ENCODE measurements at places on chromosomes 5 and 9.

DNA sequence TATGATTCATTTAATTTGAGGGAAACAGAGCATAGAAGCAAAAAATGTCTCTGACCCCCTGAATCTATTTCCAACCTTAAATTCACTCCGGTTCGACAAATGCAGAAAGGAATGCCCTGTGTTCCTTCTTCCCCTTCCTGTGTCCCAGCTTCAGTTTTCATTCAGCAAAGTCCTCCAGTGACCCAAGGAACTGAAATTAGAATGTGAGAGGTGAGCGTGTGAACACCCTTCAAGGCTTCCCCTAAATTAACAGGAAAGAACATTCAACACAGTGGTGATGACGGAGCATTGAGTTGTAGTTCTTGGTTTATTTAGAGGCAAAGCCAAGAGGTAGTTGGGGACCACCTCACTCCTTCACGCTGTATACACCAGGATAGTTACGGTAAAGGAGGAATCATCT, 97.6 kb upstream of the CTSL start:
- no peaks in the 10 kb centered on the region for H3K27me3 ChIP-seq
- H3K27ac ChIP-seq: no peak overlapping the region
- H3K4me3 ChIP-seq: no peak overlapping the region
- H3K4me1 ChIP-seq: no peaks in the 10 kb centered on the region
- peaks cover 82% of the 10 kb centered on the region for H3K36me3 ChIP-seq
- no peak for DNase-seq

- no peaks in the 10 kb centered on the region for H3K27me3 ChIP-seq
- no peaks in the 10 kb centered on the region for H3K4me1 ChIP-seq
- no peak for DNase-seq
- H3K4me3 ChIP-seq: no peak overlapping the region
- no peak overlapping the region for H3K27ac ChIP-seq
Observed at GRCh38 chr5:5005353-5005752, 134.8 kb upstream of the ADAMTS16 start.

- H3K4me1 ChIP-seq: peaks cover 29% of the 10 kb centered on the region
- H3K27ac ChIP-seq: no peak overlapping the region
- H3K27me3 ChIP-seq: no peaks in the 10 kb centered on the region
- H3K4me3 ChIP-seq: no peak overlapping the region
- DNase-seq: peak; percentile 78
Observed at GRCh38 chr9:98998441-98999151, 54.9 kb downstream of the COL15A1 start.

- H3K4me1 ChIP-seq: peaks cover 15% of the 10 kb centered on the region
- H3K27me3 ChIP-seq: no peaks in the 10 kb centered on the region
- peaks cover 3% of the 10 kb centered on the region for H3K36me3 ChIP-seq
- no peak overlapping the region for H3K27ac ChIP-seq
Observed at GRCh38 chr5:9374025-9374424, 171.8 kb downstream of the SEMA5A start.

DNA sequence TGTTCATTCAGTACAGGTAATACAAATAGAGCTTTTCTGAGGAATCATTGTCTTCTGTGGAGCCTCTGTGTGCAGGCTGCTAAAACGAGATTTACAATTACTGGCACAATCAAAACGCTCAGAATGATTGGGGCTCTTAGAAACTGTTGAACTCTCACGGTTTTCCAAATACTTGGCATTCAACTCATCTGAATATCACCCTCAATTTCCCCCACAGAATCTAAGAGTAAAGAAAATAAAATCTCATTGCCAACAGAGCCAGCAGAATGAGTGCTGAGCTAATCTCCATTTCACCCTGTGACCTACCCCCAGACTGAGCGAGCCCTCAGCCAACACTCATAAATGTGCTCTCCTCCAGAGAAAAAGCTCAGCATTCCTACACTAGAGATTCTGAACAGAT, 35.3 kb upstream of the TMED7 start:
- H3K36me3 ChIP-seq: no peaks in the 10 kb centered on the region
- H3K4me3 ChIP-seq: no peak overlapping the region
- no peaks in the 10 kb centered on the region for H3K27me3 ChIP-seq
- no peak for DNase-seq
- H3K27ac ChIP-seq: no peak overlapping the region

GRCh38 chr5:181281077-181281983, 20.4 kb upstream of the TRIM52 start:
- no peak overlapping the region for H3K27ac ChIP-seq
- H3K4me3 ChIP-seq: no peak overlapping the region
- H3K27me3 ChIP-seq: no peaks in the 10 kb centered on the region
- no peaks in the 10 kb centered on the region for H3K36me3 ChIP-seq
- DNase-seq: no peak

- H3K4me1 ChIP-seq: peaks cover 44% of the 10 kb centered on the region
Observed at GRCh38 chr5:54621709-54622108, 104.2 kb downstream of the SNX18 start.

DNA sequence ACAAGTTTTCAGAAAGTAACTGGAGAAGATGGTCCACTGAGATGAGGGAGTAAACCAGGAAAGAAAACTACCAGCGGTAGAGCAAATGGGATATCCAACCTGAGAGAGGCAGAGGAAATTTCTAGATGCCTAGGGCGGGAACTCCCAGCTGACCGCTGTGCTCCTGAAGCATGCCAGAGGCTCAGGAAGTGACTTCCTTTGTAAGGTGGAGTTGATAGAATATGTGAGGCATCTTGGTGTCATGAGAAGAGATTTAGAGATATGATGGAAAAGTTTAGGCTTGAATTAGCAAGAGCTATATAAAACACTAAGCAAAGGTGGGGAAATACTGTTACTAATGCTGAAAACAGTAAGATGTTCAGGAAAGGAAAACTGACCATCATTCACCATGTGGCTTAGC, 124.1 kb downstream of the C9orf152 start:
- peaks cover 28% of the 10 kb centered on the region for H3K36me3 ChIP-seq
- DNase-seq: no peak
- H3K27ac ChIP-seq: no peak overlapping the region
- no peak overlapping the region for H3K4me3 ChIP-seq
- no peaks in the 10 kb centered on the region for H3K27me3 ChIP-seq
- peaks cover 38% of the 10 kb centered on the region for H3K4me1 ChIP-seq

- no peaks in the 10 kb centered on the region for H3K27me3 ChIP-seq
- H3K27ac ChIP-seq: no peak overlapping the region
- DNase-seq: no peak
- H3K36me3 ChIP-seq: no peaks in the 10 kb centered on the region
- H3K4me1 ChIP-seq: peaks cover 19% of the 10 kb centered on the region
Observed at GRCh38 chr5:150618588-150619281, 21.7 kb upstream of the SYNPO start.

DNA sequence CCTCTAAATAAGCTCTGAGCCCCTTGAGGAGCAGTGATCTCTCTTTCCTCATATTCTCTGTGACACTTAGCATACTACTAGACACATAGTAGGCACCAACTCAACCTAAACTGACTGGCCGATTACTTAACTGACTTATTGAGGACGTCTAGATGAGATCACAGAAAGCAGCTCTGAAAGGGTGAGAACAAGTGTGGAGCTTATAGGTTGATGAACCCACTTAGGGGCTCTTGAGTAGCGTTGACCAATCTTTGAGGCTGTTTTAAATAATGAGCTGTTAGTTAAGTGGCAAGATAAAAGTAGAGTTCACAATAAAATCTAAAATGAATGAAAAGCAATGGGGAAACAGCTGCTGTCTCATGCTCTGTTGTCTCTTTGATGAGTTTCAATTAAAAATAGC, 124.7 kb upstream of the TNPO1 start:
- no peaks in the 10 kb centered on the region for H3K36me3 ChIP-seq
- H3K4me1 ChIP-seq: no peaks in the 10 kb centered on the region
- no peak overlapping the region for H3K4me3 ChIP-seq
- no peak overlapping the region for H3K27ac ChIP-seq
- H3K27me3 ChIP-seq: no peaks in the 10 kb centered on the region

GRCh38 chr5:89396278-89396954, 513.4 kb upstream of the MEF2C start:
- DNase-seq: no peak
- H3K4me1 ChIP-seq: 0 out of 2 replicates have a peak, but pooled peaks cover 10% of the 10 kb centered on the region
- no peak overlapping the region for H3K4me3 ChIP-seq
- no peak overlapping the region for H3K27ac ChIP-seq
- no peaks in the 10 kb centered on the region for H3K27me3 ChIP-seq

GRCh38 chr5:168592014-168592368, 12.8 kb upstream of the PANK3 start:
- peaks cover 8% of the 10 kb centered on the region for H3K4me1 ChIP-seq
- no peak overlapping the region for H3K27ac ChIP-seq
- no peaks in the 10 kb centered on the region for H3K36me3 ChIP-seq
- no peak overlapping the region for H3K4me3 ChIP-seq
- peaks cover 6% of the 10 kb centered on the region for H3K27me3 ChIP-seq
- no peak for DNase-seq

GRCh38 chr5:143010351-143010750, 240.2 kb downstream of the ARHGAP26 start:
- H3K27me3 ChIP-seq: no peaks in the 10 kb centered on the region
- H3K27ac ChIP-seq: no peak overlapping the region
- 0 out of 2 replicates have a peak, but pooled peaks cover 3% of the 10 kb centered on the region for H3K36me3 ChIP-seq
- no peak for DNase-seq

DNA sequence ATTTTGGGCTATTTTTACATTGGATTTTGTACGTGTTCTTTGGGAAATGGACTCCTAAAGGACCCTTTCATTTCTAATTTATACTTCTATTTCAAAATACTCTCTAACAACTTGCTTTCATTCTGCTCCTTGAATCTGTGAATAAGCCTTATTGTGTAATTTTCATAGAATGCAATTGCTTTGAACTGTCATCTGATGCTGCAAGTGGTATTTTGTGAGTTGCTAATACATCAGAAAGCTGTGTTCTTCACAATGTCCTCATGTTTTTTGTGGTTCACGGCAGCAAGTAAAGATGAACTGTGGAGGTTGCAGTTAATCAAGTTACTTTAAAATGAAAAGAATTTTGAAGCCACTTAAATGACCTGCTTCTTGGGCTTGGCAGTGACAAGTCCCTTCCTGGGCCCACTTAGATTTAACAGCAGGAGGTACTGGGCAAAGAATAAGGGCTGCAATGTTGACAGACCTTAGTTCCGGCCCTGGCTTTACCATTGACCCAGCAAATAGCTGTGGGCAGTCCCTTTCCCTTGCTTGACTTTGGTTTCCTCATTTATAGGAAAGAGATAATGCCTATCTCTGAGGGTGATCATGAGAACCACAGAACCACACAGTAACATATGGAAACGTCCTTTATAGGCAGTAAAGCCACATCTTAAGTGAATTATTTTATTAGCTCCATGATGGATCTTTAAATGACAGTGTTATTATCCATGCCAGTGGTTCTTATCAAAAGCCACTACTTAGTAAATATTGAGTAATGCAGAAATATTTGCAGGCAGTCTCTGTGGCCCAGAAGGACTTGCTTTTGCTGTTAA, 54.8 kb downstream of the IQGAP2 start:
- H3K27ac ChIP-seq: no peak overlapping the region
- H3K36me3 ChIP-seq: no peaks in the 10 kb centered on the region
- peaks cover 2% of the 10 kb centered on the region for H3K27me3 ChIP-seq
- no peak for DNase-seq
- no peaks in the 10 kb centered on the region for H3K4me1 ChIP-seq

DNA sequence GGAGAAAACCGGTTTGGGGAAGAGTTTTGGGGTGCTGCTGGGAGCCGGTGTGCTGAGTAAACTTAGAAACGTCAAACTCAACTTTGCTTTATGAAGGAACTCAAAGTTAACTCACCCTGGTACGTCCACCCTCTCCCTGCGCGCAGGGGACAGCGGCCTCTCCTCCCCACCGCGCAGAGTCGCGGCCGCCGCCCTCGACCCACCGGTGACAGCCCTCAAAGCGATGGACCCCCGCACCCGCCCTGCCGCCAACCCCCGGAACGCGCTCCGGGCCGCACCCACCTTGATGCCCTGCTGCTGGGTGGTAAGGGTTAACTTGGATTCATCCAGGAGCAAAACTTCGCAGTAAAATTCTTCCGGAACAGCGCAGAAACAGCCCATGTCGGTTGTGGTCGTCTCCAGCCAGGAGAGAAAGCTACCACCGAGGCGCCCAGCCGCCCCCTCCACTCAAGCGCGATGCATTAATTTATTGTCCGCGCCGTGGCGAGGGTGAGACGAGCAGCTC, 366 bp downstream of the EPB41L4A start:
- H3K27ac ChIP-seq: no peak overlapping the region
- no peaks in the 10 kb centered on the region for H3K36me3 ChIP-seq
- H3K4me3 ChIP-seq: peak overlapping the region; percentile 37
- H3K4me1 ChIP-seq: peaks cover 28% of the 10 kb centered on the region

DNA sequence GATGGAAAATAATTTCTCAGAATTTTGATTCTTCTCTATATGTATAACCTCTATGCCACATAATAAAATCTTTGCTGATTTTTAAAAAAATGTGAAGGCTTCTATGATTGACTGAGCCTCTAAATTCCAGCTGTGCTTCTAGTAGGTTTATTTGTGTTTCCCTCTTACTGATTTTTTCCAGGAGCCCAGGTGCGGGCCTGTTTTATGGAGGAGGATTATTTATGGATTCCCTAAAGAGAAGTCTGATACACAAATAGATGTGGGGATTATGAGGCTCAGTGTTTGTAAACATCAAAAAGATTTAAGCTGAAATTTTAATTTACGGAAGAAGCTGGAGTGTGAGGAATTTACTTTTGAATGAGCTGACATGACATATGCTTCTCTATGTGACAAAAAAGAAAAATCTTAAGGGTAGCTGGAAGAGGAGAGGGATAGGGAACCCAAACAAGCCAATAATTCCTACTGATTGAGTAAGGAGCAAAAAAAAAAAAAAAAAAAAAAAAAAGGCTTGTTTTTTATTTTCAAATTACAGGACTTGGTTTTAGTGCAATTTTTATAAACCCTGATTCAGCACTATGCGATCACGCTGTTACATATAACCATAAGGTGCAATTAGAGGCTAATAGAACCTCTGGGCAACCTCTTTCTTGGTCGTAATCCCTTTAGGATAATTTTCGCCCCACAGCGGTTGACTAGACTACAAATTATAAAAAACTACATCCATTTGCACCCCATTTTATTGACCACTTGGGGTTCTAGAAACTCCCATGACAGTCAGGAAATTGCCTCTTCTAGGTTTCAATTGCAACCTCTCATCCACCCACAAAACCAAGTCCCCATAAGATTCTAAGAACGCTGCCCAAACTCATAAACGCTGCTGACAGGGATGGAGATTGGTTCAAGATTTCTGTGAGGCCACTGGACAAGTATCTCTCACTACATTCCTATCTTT, 44.4 kb upstream of the RAI14 start:
- no peaks in the 10 kb centered on the region for H3K36me3 ChIP-seq
- no peaks in the 10 kb centered on the region for H3K27me3 ChIP-seq
- H3K4me3 ChIP-seq: no peak overlapping the region
- H3K27ac ChIP-seq: no peak overlapping the region
- H3K4me1 ChIP-seq: peaks cover 36% of the 10 kb centered on the region

- no peaks in the 10 kb centered on the region for H3K36me3 ChIP-seq
- H3K27me3 ChIP-seq: no peaks in the 10 kb centered on the region
- H3K4me3 ChIP-seq: no peak overlapping the region
- H3K27ac ChIP-seq: no peak overlapping the region
Observed at GRCh38 chr5:150781706-150782614, 3.4 kb downstream of the SMIM3 start.

GRCh38 chr9:110876929-110877328, 161.3 kb downstream of the LPAR1 start:
- no peaks in the 10 kb centered on the region for H3K4me1 ChIP-seq
- H3K4me3 ChIP-seq: no peak overlapping the region
- H3K36me3 ChIP-seq: peaks cover 11% of the 10 kb centered on the region
- H3K27me3 ChIP-seq: no peaks in the 10 kb centered on the region
- no peak overlapping the region for H3K27ac ChIP-seq

Measured in SJSA1 (cell line).